ENCODE measurements at places on chromosomes 12 and 14.
A peak's percentile ranks its signal among the peaks of the same experiment; 100 is the strongest.

DNA sequence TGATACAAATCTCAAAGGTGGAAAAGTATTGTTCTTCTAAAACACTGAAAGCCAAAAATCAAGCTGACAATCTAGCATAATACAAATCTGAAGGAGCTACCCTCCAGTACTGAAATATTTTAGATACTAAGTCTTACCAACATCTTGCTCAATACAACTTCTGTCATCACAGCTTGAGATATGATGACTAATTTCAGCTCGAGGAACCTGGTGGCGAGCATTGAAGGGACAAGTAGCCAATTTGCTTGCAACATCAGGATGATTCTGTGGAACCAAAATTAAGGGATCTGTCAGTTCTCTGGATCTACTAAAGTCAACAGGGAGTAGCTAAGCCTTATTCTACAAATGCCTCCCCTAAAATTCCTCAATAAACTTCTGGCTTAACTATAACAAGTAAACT, 10.4 kb downstream of the GTSF1 start:
- no peak for DNase-seq

DNA sequence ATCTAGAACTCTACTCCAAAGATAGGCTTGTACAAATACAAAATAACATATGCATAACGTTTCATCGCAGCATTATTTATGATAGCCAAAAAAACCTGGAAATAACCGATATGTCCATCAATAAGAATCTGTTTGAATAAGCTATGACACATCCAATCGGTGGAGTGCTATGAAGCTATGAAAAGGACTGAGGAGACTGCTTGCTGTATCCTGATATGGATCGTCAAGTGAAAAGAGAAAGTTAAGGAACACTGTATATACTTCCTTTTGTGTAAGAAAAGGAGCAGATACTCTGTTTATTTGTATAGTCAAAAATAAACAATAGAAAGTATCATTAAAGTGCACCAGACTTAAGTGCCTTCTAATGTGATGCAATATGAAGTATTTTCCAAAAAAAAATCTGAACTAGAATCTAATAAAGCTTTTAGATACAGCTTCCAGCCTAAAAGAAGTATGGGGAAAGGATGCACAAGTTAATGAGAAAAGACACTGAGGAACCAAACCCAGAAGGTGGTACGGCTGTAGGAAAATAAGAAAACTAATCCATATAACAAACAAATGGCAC, 645 bp upstream of the KLHDC1 start:
- peak; percentile 8 for DNase-seq

DNA sequence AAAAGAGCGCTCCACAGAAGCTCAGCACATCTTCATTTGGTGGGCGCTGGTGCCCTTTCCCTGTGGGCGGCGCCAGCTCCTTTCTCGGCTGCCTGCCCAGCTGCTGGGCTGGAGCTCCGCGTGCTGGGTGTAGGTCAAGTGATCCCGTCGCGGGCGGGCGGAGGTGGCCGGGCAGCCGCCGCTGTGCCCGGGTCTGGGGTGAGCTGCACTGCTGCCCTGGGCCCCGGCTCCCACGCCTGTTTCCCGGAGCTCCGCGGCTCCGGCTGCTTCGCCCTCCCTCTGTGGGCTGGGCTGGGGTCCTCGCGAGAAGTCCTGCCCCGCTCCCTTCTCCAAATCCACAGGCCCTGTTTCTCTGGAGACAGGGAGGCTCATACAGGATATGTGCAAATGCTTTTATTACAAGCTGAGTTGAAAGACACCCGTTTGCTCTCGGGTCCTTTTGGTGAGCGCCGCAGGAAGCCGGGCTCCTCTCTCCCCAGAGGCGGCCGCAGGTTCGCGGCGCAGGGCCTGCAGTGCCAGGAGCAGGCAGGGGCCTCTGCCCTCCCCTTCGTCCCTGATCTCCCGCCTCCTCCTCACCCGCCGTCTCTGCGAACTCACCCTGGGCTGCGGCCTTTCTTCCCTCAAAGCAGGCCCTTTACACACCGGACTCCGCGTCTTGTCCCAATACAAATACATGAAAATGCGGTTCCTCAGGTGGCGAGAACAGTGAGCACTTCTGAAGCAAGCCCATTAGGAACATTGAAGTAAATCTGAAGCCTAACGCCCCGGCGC, 67.8 kb upstream of the CAPRIN2 start:
- DNase-seq, result peak; percentile 49

DNA sequence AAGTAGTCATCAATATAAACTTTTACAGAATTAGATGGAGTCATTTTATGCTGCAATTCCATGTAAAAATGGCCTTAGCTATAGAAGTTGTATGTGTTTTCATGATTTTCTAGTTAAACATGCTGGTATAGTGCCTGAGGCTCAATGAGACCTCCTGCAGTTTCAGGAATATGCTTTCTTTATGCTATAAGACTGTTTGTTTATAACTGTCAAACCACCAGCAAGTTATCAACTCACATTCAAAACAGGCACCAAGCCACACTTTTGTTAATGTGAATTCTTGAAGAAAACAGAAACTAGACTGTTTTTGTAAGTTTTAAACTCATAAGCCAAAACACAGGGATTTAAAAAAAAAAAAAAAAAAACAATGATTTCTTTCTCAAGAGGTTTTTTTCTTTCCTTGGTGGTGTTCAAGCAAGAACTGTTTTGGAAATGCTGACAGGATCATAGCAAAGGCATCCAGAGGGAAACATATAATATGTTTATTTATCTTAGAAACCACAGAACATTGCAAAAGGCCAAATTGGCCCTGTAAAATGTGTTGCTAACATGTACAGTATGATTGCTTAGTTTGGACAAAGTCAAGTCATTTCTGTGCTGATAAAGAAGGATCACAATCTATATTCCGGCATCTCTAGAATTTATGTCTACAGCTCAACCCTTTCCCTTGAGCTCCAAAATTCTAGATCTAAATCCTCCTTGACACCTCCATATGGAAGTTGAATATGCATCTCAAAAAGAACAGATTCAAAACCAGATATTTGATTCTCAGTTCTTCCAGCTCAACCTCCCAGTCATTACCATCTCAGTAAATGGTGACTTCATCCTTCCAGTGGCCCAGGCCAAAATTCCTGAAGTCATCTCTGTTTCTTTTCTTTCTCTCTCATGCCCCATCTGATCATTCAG, 29.0 kb upstream of the LUM start:
- DNase-seq, result peak; percentile 67

GRCh38 chr12:70408004-70408790, 42.1 kb downstream of the KCNMB4 start:
- no peak for DNase-seq

DNA sequence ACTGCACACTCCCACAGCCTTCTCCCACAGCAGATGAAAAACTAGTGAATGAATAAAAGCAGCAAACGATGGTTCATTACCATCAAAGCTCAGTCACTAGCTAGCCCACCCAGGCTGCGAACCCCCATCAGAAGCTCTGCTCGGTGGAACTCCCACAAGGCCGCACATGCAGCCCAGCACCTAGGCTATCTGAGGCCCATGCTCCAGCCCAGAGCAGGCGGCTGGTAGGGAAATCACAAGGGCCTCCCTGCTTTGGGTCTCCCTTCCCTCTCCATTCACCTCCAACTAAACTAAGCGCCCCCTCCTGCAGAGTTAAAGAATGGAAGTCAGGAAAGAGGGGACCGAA, 69.0 kb downstream of the ITPK1 start:
- no peak for DNase-seq

DNA sequence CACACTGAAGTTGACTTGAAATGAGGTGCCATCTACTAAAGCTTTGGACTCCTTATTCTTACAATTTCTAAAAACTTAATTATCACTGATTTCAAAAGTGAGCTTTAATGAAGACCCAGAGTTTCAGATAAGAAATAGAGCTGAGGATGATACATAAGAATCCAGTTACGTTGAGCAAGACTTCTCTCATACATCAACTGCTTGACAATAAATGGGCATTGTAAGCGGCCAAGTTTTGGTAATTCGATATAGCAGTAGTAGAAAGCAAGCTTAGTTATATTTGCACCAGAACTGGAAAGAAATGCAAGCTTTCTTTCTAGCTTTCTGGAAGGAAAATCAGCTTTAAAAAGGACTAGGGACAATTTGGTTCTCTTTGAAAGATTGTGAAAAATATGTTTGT, 1359.6 kb downstream of the FSCB start:
- no peak for DNase-seq

DNA sequence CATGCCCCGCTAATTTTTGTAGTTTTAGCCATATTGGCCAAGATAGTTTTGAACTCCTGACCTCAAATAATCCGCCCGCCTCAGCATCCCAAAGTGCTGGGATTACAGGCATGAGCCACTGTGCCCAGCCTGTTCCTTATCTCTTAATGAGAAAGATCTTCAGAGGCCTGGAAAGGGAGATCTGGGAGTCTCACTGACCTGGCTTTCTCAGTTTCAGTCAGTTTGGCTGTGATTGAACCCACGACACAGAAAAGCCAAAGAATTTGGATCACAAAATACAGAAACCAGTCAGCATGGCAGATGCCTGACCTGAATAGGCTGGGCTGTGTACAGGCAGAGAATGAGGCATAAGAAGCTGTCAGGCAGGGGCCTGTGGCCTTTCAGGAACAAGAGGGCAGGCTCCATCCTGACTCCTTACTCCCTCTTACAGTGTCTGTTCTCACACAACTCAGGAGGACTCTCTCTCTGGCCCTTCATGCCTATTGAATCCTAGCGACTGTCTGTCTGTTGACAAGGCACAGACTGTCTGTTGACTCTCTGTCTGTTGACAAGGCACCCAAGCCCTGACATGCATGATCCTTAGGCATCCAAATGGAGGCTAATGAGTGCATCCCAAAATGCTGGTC, 366.5 kb upstream of the CCDC196 start:
- DNase-seq, result no peak

GRCh38 chr12:25056011-25056410, 107.1 kb upstream of the BCAT1 start:
- no peak for DNase-seq

GRCh38 chr12:50085615-50086072, 502 bp downstream of the SMARCD1 start:
- DNase-seq, result no peak

DNA sequence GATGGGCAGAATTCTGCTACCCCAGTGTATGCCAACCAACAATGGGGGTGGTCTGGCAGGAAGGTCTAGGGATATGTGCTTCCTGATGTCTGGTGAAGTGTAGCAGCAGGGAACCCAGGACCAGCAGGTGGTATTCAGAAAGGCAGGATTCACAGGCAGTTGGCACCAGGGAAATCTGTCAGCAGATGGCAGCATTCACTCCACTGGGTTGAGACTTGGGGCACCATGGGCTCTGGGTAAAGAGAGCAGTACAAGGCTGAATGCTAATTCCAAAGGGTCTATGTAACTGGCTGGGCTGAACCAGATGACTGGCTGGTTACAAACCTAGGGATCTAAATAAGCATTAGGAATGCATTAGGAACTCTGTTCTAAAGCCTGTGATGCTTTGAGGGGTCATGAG, 466.9 kb upstream of the STXBP6 start:
- no peak for DNase-seq

GRCh38 chr12:43004908-43005307, 415.4 kb upstream of the PRICKLE1 start:
- DNase-seq, result peak; percentile 16

- no peak for DNase-seq
Observed at GRCh38 chr12:79674629-79675028, 16.1 kb downstream of the PAWR start.

- DNase-seq, result no peak
Observed at GRCh38 chr14:76136476-76137110, 15.1 kb upstream of the GPATCH2L start.

DNA sequence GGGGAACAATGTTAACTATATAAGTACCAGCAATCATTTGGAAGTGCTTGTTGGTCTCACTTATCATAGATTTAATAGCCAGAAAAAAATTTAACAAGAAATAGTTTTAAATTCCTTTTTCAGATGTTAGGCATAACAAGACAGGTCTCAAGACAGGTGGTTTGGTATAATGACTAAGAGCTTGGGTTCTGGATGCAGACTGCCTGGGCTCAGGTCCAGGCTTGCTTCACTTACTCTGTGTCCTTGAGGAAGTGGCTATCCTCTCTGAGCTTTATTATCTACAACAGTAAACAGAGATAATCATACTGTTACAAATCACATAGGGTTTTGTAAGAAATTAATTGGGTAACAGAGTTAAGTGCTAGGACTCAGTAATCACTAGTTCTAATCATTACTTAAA, 338.0 kb upstream of the FLRT2 start:
- no peak for DNase-seq

Measured in foreskin melanocyte (primary cell).